ENCODE measurements at places on chromosomes 5 and 9.
A peak's percentile ranks its signal among the peaks of the same experiment; 100 is the strongest.

GRCh38 chr5:109987970-109988369 lies 298.2 kb downstream of the MAN2A1 start:
- no peak for DNase-seq

DNA sequence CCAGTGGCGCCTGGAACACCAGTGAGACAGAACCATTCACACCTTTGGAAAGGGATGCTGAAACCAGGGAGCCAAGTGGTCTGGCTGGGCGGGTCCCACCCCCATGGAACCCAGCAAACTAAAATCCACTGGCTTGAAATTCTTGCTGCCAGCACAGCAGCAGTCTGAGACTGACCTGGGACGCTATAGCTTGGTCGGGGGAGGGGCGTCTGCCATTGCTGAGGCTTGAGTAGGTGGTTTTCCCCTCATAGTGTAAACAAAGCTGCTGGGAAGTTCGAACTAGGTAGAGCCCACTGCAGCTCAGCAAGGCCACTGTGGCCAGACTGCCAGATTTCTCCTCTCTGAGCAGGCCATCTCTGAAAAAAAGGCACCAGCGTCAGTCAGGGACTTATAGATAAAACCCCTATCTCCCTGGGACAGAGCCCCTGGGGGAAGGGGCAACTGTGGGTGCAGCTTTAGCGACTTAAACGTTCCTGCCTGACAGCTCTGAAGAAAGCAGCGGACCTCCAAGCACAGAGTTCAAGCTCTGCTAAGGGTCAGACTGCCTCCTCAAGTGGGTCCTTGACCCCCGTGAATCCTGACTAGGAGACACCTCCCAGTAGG lies 42.0 kb upstream of the FKTN start:
- no peak for DNase-seq

GRCh38 chr5:127995556-127995955 lies 88.0 kb upstream of the SLC12A2 start:
- peak; percentile 67 for DNase-seq

DNA sequence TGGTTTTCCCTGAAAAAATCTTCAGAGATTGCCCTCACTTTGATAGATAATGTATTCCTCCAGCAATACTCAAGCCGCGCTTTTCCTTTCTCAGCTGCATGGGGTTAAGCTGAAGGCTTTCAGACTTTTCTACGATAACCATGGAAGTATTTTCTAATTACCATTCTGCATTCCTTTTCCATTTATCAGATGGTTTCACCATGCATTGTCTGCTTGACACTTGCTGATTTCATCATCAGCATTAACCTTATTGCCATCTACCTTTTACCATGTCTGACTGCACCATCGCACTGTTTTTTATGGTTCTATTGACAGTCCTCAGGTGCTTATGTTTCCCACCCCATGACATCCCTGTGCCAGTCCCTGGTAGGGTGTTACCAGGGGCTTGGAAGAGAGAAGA lies 91.6 kb downstream of the DMAC1 start:
- DNase-seq: no peak

GRCh38 chr5:159805021-159805420 lies 111.3 kb upstream of the ADRA1B start:
- peak; percentile 48 for DNase-seq

GRCh38 chr5:142421228-142421617 lies 96.4 kb upstream of the SPRY4 start:
- no peak for DNase-seq

- no peak for DNase-seq
Measured at GRCh38 chr5:111548992-111549649, 36.8 kb upstream of the STARD4 start.

- no peak for DNase-seq
Measured at GRCh38 chr5:37424441-37424840, 45.3 kb downstream of the WDR70 start.

DNA sequence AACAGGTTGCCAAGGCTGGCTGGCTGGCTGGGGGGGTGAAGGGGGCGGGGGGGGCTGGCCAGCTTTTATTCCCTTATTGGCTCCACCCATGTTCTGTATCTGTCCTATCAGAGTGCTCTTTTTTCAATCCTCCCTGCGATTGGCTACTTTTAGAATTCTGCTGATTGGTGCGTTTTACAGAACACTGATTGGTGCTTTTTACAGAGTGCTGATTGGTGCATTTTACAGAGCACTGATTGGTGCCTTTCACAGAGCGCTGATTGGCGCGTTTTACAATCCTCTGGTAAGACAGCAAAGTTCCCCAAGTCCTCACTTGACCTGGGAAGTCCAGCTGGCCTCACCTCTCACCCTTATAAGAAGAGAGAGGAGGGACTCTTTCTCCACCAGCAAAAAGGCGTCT lies 175.9 kb downstream of the ERCC6L2 start:
- DNase-seq: peak; percentile 71

- DNase-seq: no peak
Measured at GRCh38 chr5:2260211-2261003, 377.7 kb upstream of the IRX4 start.

DNA sequence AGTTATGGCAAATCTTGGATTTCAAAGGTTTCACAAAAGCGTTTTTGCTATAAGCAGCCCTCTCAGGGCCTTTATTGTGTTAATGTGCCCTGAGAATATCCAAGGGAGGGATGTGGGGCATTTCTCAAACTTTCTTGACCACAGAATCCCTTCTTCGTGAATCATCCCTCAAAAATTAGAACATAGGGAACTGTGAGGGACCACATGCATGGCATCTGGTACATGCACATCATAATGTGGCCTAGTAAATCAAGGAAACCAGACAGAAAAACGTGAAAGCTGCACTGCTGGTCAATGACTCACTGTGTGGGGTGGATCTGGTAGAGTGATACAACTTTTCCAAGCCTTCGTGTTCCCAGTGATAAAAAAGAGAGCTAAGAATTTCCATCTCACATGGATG lies 22.4 kb downstream of the DDX31 start:
- DNase-seq: no peak

- no peak for DNase-seq
Measured at GRCh38 chr5:174493530-174493929, 230.9 kb upstream of the MSX2 start.

- DNase-seq: no peak
Measured at GRCh38 chr5:93886917-93887361, 145.5 kb upstream of the POU5F2 start.

DNA sequence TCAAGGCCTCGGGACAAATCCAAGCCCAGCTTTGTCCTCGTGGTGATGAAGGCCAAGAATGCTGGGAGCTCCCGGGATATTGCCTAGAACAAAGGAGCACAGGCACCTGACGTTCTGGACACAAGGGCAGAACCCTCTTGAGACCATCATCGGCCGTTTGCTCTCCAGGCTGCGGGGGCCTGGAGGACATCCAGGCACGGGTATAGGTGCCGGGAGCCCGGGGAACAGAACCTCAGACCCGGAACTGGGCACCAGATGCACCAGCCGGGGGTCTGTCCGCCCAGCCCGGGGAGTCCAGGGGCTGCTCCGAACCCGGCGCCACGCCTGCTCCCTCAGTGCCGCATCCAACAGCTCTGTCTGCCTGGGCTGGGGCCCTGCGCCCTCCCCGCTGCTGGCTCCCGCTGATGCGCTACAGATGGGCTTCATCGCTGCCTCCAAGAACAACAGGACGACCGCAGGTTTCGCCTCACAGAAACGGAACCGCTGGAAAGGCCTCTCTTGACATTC lies 88.0 kb downstream of the ADAMTS2 start:
- peak; percentile 71 for DNase-seq

DNA sequence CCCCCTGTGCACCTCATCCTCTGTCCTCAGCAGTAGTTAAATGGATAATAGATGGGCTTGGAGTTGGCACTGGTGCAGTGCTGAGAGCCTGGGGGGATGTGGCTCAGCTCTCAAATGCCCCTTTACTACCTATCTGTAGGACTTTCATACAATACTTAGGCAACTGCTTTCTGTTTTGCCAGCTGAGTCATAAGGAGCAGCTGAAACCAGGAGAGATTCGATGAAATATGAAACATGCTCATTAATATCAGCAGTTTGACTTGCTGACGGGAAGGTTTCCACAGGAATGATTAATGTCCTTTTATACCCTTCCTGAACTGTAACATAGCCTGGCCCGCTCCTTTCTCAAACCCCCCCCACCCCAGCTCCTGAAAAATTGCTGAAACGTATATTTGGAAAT lies 142.6 kb downstream of the SAXO1 start:
- DNase-seq: no peak

- no peak for DNase-seq
Measured at GRCh38 chr5:62574599-62574998, 4.0 kb upstream of the LRRC70 start.

- no peak for DNase-seq
Measured at GRCh38 chr5:93417490-93417889, 163.5 kb downstream of the NR2F1-AS1 start.

GRCh38 chr9:137056739-137057415 lies 3.0 kb upstream of the ENTPD2 start:
- DNase-seq: peak; percentile 34

DNA sequence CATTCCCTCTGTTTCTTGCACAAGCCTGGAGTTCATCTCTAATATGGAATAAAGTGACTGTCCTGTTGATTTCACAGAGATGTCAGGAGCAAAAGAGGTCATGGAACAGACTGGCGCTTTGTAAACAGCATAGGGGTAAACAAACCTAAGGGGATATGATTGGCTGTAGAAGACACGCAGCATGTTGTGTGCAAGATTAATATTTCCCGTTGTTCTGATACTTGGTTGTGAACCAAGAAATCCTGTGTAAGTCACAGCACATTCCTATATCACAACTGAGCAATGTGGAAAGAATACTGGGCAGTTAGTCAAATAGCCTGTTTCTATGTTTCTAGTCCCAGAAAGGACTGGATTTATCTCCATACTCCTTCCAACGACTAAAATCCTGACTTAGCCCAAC lies 3.2 kb downstream of the ADAMTS12 start:
- DNase-seq: no peak

- no peak for DNase-seq
Measured at GRCh38 chr9:108360304-108360703, 495.5 kb downstream of the ACTL7B start.

- DNase-seq: no peak
Measured at GRCh38 chr9:125989524-125990180, 242.5 kb downstream of the PBX3 start.

DNA sequence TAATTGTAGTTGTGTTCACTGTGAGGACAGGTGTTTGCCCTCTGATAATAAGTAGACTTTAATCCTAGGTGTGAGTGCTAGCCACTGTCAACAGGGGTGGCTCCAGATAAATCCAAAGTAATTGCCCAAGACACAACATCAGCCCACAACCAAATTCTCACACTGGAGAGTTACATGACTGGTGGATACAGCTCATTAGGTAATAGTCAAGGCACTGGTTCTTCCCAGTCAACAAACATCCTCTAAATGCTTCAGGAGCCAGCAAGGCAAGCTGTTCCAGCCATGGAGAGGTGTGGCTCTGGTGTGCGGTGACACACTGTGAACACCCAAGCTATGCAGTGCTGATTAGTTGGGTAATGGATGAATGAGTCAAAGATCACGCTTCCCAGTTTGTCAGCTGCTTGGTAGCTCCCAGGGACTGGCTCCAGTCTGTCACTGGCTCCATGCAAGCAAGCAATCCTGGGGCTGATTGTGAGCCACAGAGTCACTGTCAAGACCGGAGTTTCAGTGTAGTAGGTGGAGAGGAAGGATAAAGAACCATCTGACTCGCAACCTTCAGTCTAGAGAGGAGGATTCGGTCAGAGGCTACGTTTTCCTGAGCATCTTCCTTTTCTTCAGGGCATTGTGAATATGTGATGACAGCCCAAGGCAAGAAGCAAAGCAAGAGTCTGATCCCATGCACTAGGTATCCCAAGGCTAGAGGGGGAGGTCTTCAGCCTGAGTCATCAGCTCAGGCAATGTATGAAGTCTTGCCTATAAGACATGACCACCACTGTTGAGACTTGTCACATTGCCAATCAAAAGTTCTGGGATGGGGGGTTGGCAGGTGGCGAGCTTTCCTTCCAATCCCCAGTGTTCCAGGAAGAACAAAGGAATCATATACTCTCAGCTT lies 63.1 kb downstream of the UGCG start:
- DNase-seq: no peak

DNA sequence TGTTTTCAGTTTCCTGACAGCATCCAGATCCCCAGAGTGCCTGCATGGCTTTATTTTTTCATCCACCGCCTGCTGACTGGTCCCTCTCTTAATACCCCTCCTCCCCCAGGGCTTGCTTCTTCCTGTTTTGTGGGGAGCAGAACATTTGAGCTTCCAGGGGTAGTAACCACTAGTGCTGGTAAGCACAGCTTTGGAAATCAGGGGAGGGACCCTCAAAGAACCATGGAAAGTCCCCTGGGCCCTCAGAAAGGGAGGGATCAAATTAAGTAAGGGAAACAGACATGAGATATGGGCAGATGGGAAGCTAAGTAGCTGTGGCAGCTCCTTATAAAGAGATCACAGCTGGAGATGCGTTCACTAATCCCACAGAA lies 26.8 kb downstream of the GRIA1 start:
- DNase-seq: no peak
